Type B pancreatic cell (in vitro differentiated cells): ENCODE measurements at places on chromosomes 6 and 20. TPM values are rescaled to one million over a fixed set of nuclear protein-coding genes. Genes with fewer than 3 reads are reported as not detected.

DNA sequence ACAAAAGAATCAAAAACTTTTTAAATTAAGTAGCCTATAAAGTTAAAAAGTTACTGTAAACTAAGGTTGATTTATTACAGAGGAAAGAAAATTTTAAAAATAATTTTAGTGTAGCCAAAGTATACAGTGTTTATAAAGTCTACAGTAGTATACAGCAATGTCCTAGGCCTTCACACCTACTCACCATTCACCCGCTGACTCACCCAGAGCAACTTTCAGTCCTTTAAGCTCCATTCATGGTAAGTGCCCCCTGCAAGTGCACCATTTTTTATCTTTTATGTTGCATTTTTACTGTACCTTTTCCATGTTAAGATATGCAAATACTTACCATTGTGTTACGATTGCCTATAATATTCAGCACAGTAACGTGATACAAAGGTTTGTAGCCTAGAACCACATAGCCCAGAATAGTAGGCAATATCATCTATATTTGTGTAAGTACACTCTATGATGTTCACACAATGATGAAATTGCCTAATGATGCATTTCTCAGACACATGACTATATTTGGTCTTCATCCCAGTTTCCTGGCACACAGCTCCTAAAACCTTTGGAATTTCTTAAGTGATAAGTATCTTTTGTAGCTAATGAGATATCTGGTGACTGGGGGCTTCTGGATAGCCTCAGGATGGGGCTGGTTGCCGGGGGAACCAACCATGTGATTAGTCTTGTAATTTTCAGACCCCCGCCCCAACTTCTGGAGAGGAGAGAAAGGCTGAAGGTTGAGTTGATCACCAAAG is 111.0 kb downstream of the MRPL14 start:
- H3K4me1 ChIP-seq, result peaks cover 10% of the 10 kb centered on the region
- H3K4me3 ChIP-seq, result no peak overlapping the region
- H3K27ac ChIP-seq, result no peak overlapping the region
- no peaks in the 10 kb centered on the region for H3K27me3 ChIP-seq
- no peaks in the 10 kb centered on the region for H3K36me3 ChIP-seq

DNA sequence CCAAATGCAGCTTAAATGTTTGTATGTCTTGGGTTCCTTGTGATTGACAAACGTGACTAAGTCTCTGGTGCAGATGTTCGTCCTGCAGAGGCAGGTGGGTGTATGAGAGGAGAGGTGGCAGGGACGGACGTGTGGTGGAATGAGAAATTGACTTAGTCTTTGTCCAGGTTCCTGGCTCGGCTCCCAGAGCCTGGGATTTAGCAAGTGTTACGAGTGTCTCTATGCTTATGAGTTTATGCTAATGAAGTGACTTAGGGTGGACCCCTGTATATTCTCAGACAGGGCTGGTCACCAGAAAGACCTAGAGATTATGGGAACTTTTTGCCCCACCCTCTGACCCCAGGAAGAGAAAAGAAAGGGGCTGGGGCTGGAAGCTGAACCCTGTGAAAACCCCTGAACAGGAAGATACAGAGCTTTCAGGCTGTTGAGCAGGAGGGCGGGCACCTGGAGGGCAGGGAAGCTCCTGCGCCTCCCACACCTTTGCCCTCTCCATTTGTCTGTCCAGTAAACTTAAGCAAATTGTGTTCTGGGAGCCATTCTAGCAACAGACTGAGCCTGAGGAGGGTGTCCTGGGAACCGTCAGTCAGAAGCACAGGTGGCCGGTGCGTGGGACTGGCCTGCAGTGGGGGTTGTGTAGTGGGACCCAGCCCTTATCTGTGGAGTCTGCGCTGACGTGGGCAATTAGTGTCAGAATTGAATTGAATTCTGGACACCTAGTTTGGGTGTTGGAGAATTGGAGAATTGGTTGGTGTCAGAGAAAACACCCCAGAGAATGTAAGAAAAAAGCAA is 362.1 kb downstream of the CDH4 start:
- H3K4me3 ChIP-seq, result no peak overlapping the region
- no peak for DNase-seq
- peaks cover 10% of the 10 kb centered on the region for H3K27me3 ChIP-seq

- H3K27me3 ChIP-seq, result peaks cover 80% of the 10 kb centered on the region
- DNase-seq, result no peak
- H3K4me3 ChIP-seq, result peak overlapping the region; percentile 92
- H3K36me3 ChIP-seq, result no peaks in the 10 kb centered on the region
Measured at GRCh38 chr6:29974901-29975560, 32.7 kb downstream of the HLA-A start.

DNA sequence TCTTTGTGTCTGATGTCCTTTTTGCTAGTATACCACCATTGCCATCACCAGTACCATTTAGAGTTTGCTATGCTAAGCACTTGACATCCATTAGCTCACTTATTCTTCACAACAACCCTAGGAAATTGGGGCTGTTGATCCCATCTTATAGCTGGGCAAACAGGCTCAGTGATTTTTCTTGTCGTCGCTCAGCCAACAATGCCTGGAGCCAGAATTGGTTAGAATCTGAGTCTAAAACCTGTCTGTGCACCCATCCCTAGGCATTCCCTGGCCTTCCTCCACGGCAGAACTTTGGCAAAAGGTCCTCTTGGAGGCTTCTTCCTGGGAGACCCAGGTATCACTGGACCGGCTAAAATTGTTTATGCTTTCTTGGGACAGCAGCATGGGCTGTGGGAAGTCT is 20.9 kb downstream of the PHF20 start:
- H3K36me3 ChIP-seq, result peaks cover 11% of the 10 kb centered on the region
- peaks cover 8% of the 10 kb centered on the region for H3K4me1 ChIP-seq
- H3K27ac ChIP-seq, result peak overlapping the region; percentile 41
- H3K4me3 ChIP-seq, result no peak overlapping the region
- no peaks in the 10 kb centered on the region for H3K27me3 ChIP-seq

DNA sequence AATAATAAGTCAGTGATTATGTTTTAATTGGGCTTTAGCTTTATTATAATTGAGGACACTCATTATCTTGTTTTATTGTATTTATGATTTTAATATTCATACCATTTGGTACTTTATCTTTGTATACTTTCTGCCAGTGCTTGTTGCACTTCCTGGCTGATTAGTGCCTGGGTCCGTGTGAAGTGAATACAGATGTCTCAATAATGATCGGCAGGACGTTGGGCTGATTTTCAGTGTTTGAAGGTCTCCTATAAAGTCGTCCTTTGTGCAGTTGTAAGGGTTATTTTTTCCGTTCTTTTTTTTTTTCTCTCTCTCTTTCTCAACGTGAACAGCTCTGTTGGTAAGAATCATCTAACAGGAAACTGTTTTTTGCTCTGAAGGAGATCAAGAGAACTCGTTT is 450.0 kb upstream of the POU3F2 start:
- H3K4me1 ChIP-seq, result no peaks in the 10 kb centered on the region
- DNase-seq, result no peak
- H3K27ac ChIP-seq, result no peak overlapping the region
- H3K27me3 ChIP-seq, result no peaks in the 10 kb centered on the region

DNA sequence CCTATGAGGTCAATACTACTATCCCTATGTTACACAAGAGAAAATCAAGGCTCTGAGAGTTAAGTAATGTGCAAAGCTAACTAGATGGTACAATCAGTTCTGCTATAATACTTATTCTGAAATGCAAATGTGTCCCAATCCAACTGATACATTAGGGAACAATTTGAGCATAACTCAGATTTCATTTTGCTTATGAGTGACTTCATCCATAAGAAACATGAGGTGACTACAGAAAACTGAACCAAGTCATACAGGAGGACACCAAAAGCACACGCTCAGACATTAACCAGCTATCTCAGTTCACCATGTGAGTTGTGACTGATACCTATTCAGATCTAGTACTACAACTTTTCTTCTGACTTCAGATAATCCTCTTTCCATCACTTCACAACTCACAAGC is 179.9 kb upstream of the RUNX2 start:
- no peaks in the 10 kb centered on the region for H3K36me3 ChIP-seq
- no peaks in the 10 kb centered on the region for H3K4me1 ChIP-seq
- no peak for DNase-seq
- H3K27ac ChIP-seq, result no peak overlapping the region

DNA sequence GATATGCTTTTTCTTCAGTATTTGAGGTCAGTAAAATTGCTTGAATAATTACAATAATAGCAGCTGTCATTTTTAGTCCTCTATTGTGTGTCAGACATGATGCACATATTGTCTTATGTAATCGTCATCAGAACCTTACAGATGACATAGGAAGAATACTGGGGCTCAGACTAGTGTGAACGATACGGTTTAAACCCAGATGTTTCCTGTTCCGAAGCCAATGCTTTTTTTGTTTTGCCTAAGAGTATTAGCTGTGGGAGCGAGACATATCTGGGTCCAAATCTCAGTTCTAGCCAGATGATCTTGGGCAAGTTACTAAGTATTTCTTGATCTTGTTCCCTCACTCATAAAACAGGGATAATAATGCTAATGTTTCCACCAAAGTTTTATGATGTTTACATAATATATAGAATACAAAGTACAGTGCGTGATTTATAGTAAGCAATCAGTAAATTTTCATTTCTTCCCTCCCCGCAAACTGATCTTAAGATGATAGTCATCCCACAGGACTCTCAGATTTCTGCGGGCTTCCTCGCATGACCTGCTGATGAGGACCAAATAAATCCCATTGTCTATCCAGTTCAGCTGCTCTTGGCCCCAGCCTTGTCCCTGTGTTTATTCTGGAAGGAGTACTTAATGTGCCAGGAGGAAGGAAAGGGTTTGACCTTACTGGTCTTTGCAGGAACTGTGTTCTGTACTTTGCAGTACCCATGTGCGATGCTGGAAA is 98.2 kb downstream of the CAP2 start:
- H3K4me1 ChIP-seq, result peaks cover 26% of the 10 kb centered on the region
- peaks cover 8% of the 10 kb centered on the region for H3K36me3 ChIP-seq
- H3K27ac ChIP-seq, result no peak overlapping the region
- DNase-seq, result no peak
- no peak overlapping the region for H3K4me3 ChIP-seq

DNA sequence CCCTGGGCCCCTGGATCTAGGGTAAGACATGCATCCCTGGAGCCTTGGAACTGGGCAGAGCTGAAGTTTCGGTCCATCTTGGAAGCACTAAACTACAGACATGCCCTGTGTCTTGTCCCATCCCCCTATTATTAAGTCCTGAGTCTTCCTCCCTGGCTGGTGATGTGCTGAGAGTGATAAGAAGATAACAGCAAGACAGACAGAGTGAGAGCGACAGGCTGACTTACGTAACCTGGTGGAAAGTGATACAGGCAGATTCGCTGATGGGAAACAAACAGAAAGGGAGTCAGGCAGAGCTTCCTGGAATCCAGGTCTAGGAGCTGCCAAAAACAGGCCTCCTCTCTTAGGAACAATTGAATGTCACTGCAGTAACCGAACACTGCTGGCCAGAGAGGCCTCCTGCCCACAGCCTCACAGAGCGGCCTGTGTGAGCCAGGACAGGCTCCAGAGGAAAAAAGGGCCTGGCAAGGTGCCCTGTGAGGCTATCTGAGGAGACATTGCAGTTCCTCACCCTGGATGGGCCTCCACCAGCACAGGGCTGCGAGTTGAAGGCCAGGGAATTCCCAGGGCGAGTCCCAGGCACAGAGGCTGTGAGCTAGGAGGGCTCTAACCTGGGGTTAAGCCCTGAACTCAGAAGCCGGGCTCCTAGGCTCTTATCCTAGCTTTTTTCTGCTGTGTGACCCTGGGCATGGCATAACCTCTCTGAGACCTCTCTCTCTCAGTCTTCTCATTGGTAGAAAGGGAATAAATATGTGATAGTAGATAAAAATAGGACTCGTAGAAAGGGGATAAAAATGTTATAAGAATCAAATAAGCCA is 34.2 kb upstream of the B4GALT5 start:
- no peak overlapping the region for H3K27ac ChIP-seq
- H3K27me3 ChIP-seq, result no peaks in the 10 kb centered on the region
- no peak overlapping the region for H3K4me3 ChIP-seq
- H3K36me3 ChIP-seq, result no peaks in the 10 kb centered on the region

DNA sequence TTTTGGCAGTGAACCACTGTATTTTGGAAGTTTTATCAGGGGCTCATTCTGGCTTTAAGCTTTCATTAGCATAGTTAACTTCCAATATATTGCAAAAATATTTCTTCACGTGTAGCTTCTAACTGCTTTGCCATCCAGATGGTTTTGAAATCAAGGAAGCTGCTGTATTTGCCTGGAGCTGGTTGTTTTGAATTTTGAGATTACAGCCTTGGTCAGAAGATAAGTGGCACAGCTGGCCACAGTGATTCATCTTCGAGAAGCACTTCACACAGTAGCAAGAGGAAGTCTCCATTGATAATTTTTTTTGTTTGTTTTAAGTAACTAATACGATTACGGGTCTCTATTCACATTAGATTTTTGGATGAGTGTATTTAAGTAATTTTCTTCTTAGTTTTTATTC is 3.8 kb downstream of the APCDD1L start:
- H3K36me3 ChIP-seq, result no peaks in the 10 kb centered on the region
- H3K27ac ChIP-seq, result no peak overlapping the region
- DNase-seq, result no peak

- H3K4me3 ChIP-seq, result no peak overlapping the region
- peaks cover under 1% of the 10 kb centered on the region for H3K4me1 ChIP-seq
- no peak for DNase-seq
- no peaks in the 10 kb centered on the region for H3K36me3 ChIP-seq
- H3K27ac ChIP-seq, result no peak overlapping the region
- H3K27me3 ChIP-seq, result peaks cover 10% of the 10 kb centered on the region
Measured at GRCh38 chr6:117444600-117444999, 18.9 kb upstream of the ROS1 start.

GRCh38 chr6:90347411-90347851 is 50.8 kb upstream of the BACH2 start:
- H3K27ac ChIP-seq, result no peak overlapping the region
- H3K4me3 ChIP-seq, result no peak overlapping the region
- H3K36me3 ChIP-seq, result no peaks in the 10 kb centered on the region
- DNase-seq, result no peak

GRCh38 chr20:4763723-4764510 is 42.2 kb downstream of the PRND start:
- no peaks in the 10 kb centered on the region for H3K4me1 ChIP-seq
- no peak overlapping the region for H3K27ac ChIP-seq
- H3K27me3 ChIP-seq, result peaks cover 20% of the 10 kb centered on the region
- H3K4me3 ChIP-seq, result no peak overlapping the region
- no peaks in the 10 kb centered on the region for H3K36me3 ChIP-seq
- DNase-seq, result no peak

DNA sequence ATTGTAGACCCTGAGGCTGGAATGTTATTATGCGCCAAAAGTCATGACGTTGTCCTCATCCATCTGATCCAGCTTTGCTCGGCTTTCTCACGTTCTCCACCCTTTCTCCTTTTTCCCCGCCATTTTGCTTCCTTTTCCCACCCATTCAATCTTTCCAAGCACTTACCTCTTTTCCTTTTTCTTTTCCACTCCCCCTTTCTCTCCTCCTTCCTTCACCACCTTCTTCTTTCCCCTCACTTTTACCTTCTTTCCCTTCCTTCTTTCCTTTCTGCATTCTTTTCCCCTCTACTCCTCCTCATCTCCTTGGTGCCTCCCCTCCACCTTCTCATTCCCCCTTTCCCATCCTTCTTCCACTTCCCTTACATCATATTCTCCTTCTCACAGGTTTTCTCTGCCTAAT is 304.8 kb upstream of the TSHZ2 start:
- peaks cover 4% of the 10 kb centered on the region for H3K27me3 ChIP-seq
- H3K27ac ChIP-seq, result no peak overlapping the region
- no peak overlapping the region for H3K4me3 ChIP-seq
- no peaks in the 10 kb centered on the region for H3K4me1 ChIP-seq

GRCh38 chr6:169527306-169527705 is 174.5 kb downstream of the WDR27 start:
- no peaks in the 10 kb centered on the region for H3K27me3 ChIP-seq
- DNase-seq, result no peak
- H3K36me3 ChIP-seq, result no peaks in the 10 kb centered on the region
- no peak overlapping the region for H3K4me3 ChIP-seq

ANKRD66 gene
- total RNA-seq, result 0.34 TPM in 1 of 2 replicates, not detected in the other

CDH26 gene
- 3.6 and 6.9 TPM in 2 replicates for total RNA-seq

ID4 gene
- total RNA-seq, result 83.6 and 90.9 TPM in 2 replicates

PDYN gene
- 0.19 TPM in 1 of 2 replicates, not detected in the other for total RNA-seq

FAM209B gene
- total RNA-seq, result 0.63 TPM in 1 of 2 replicates, not detected in the other

CHD6 gene
- total RNA-seq, result 49.2 and 72.6 TPM in 2 replicates

NKX2-2 gene
- 6.0 and 15.4 TPM in 2 replicates for total RNA-seq

ZFP57 gene
- not detected in 2 replicates for total RNA-seq
